Mucosa of descending colon (tissue), 3 donors: ENCODE measurements at places on chromosomes 2 and 18.

DNA sequence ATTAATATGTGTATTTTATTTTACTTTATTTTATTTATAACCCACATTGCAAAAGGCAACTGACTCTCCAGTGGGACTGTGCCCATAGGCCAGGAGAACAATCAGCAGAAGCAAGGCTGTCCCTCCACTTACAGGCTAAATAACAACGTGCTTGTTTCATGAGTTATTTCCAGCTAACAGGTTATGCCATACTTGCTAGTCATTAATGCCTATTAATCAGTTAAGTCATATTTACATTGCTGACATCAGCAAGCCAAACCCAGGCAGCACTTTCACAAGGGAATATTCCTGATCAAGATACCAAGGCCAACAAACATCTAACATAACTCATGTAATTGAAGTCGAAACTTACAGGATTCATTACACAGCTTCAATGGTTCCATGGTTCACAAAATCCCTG, 92.1 kb downstream of the EN1 start:
- DNase-seq = no peak

DNA sequence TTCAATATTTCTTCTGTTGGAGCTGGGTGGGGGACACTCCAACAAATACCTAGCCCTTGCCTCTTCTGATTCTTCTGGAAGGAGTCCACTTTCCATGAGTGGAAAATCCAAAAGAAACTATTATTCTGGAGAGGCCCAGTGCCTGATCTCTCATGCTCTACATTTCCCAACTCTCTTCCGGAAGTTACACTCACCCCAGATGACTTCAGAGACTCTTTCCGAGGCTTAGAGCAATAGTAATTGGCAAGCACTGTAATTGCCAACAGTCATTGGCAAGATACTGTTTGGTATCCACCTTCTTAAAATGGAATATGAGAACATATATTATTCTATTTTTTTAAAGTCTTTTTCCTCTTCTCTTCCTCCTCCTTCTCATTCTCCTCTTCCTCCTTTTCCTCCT, 60.5 kb upstream of the CYRIA start:
- DNase-seq = no peak

- no peak for DNase-seq
Measured at GRCh38 chr2:219679041-219679440, 51.6 kb downstream of the SLC4A3 start.

- DNase-seq = no peak
Measured at GRCh38 chr2:17544256-17544655, 3.8 kb downstream of the VSNL1 start.

GRCh38 chr2:105143467-105144151, 97.9 kb upstream of the GPR45 start:
- DNase-seq = peak; percentile 52

DNA sequence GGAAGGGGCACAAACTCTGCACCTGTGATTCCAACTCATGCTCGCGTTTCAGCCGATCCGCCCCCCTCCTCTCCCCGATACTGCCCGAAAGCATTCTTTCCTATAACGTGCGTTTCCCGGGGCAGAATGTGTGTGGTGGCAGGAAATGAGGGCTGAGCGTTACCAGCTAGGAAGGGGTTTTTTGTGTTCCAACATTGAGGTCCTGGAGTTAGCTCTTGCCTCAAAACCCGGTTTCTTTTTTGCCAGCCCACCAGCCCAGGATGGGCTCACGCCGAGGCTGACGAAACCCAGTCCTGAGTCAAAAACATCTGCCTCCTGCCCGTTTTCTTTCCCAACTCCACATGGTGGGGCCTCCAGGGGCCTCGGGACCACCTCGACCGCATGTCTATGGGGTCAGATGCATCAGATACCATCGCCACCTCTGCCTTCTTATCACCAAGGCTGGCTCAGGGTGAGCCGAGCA, 113.7 kb upstream of the COPS8 start:
- DNase-seq = no peak

GRCh38 chr18:22253676-22254075, 84.3 kb downstream of the GATA6 start:
- peak; percentile 49 for DNase-seq

- no peak for DNase-seq
Measured at GRCh38 chr2:84851876-84852275, 29.0 kb downstream of the TRABD2A start.

GRCh38 chr2:197838579-197838978, 34.2 kb downstream of the PLCL1 start:
- no peak for DNase-seq

DNA sequence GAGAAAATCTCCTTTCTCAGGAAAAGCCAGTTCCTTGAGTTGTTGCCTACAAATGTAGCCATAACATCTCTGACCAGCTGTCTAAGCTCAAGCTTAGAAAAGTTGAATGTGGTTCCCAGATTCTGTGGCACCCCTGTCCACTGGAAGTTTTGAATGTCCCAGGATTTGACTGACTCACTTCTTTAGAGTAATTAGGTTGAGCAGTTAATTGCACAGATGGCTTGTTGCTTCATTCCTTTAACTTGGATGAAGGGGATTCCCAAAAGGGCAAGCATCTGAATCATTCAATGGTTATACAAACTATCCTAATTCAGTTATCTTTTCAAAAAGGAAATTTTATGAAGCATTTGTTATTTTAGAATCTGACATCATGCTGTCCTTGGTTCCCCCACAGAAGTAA, 374.7 kb downstream of the LNPK start:
- DNase-seq = no peak

GRCh38 chr2:8935982-8936381, 67.5 kb downstream of the MBOAT2 start:
- DNase-seq = no peak

DNA sequence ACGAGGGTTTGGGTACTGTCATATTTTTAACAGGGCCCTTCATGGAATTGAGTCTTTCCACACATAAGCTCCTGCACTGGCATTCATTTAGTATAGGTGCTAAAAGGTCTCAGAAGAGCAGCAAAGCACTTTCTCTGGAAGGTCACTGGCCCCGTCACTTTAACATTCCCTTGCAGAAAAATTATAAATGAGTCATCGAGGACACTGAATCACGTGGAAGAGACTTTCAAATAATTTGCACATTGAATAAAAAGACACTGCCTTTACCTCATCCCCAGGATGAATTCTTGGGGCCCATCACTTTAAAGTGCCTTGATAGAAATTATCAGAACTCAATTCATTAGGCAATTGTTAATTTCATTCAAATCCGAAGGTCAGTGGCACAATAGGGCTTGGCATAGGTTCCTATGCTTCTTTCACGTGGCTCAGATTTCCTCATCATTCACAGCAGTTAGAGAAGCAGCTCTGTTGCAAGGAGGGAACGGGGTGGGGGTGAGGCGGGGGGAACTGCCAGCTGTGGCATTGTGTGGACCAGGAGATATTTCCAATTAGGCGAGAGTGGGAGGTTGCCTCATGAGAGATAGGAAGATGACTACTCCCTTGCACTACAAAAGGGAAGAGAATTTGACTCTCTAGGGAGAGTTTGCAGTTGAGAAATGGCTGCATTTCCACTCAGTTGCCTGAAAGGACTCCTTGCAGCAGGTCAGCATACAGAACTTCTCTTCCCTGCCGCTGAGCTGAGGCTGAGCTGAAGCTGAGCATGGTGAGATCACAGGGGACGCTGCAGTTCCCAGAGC, 86.3 kb upstream of the NPAS2 start:
- no peak for DNase-seq

DNA sequence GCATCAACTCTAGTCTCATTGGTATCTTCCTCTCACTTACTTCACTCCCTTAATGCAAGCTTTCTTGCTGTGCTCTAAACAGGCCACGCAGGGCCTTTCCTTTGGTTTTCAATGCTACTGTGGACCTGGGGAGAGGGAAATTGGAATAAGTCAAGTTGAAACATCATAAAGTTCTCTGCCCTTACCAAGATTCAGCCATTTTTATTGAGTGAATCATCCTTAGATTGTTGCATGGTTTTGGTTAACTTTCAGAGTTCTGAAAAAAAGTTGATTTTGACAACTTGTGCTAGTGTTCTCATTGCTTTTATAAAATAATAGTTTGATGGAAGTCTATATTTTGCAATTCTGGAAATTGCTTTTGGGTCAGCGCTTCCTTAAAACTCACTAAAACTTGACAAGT, 852.8 kb upstream of the ACVR2A start:
- DNase-seq = no peak

DNA sequence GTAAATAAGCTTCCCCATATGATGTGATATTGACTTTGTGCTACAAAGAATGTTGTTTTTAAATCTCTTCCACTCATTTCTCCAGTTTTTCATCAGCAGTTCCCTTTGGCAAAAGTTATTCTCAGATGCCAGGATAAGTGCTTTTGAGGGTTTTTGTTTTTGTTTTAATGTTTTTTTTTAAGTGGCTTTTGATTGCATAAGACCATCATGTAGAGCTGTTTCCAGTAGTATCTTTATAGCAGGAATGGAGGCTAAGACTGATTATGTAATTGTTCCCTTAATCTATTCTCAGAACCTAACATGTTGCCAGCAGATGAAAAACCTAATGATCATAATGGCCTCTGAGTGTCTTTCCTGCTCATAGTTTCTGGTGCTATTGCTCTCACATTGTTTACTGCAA, 77.9 kb downstream of the CABLES1 start:
- no peak for DNase-seq

GRCh38 chr18:2905854-2906703, 59.3 kb downstream of the EMILIN2 start:
- peak; percentile 85 for DNase-seq

- no peak for DNase-seq
Measured at GRCh38 chr2:30680121-30680520, 127.1 kb downstream of the CAPN13 start.

DNA sequence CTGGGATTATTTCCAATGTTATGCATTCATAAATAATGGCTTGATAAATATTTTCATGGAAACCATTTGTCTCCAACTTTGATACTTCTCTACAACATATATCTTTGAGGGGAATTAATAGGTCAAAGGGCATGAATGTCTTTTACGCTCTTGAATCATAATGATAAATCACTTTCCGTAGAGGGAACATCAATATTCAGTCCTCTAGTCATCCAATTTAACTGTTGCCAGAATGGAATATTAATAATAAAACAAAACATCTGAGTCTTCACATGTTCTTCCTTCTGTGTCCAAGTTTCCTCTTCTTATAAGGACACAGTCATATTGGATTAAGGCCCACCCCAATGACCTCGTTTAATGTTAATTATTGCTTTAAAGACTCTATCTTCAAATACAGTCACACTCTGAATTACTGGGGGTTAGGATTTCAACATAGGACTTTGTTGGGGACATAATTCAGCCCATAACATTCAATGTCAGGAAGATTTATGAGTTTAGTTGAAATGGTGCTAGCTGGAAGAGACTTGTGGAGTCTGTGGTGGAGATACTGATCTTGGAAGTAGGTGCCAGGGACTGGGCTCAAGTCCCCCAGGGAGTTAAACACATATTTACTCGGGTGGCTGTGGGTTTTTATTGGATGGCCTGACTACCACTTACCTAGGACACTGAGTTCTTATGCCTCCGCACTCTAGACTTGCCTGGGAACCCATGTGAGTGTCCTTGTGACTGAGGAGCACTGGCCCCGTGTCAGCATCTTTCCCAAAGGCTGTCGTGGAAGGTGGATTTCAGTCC, 85.0 kb upstream of the SEC11C start:
- no peak for DNase-seq

- peak; percentile 88 for DNase-seq
Measured at GRCh38 chr2:189580658-189581353, at the start of gene SLC40A1. Gene SLC40A1, minus strand, starts transcription at chr2:189580786. Its CDS starts 326 bp downstream, at chr2:189580460.

- peak; percentile 82 for DNase-seq
Measured at GRCh38 chr2:219218217-219218731, 484 bp downstream of the ABCB6 start.

DNA sequence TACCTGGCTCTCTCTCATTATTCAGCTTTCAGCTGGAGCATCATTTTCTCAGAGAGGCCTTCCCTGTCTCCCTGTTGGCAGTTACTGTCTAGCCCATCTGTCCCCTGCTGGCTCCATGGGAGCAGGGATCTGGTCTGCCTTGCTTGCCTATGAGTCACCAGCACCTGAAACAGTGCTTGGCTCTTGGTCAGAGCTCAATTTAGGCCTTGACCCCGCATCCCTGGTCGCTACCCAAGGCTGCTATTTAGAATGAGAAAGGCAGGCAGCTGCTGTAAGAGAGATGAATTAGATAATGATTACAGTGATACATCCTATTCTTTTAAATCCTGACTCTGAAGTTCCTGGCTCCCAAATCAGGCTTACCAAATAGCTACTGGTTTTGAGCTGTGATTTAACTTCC, 32.9 kb downstream of the KCNE4 start:
- no peak for DNase-seq

DNA sequence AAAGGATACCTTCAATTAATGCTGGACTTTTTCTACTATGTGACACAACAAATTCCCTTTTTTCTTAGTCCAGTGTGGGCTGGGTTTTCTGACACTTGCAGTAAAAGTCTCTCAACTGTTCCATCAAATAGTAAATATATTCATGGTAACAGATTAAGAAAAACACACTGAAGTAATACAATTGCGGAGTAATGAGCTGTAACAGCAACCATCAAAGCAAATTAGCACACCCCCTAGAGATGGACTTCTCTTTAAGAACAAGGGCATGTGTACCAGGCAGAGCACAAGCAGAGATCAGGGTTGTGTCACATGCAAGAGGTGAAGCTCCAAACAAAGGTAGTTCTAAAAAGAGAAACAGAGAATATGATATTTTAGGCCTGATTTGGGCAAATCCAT, 72.7 kb upstream of the CHRNA1 start:
- no peak for DNase-seq

DNA sequence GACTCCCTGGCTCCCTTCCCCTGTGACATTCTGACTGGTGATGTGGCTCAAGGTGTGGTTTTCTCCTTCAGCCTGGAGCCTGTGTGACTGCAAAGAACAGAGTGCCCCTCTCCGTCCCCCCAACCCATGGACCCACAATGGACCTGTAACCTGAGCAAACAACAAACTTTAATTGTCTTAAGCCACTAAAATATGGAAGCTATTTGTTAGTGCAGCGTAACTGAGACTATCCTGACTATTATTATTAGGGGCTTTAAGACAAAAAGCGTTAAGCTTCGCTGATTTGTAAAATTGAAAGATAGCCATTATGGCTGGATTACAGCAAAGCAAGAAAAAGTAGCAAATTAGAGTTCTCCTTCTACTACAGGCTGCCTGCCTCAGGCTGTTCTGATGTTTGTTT, 426.9 kb downstream of the STK39 start:
- no peak for DNase-seq

- no peak for DNase-seq
Measured at GRCh38 chr2:59005836-59006615, 764.9 kb upstream of the FANCL start.

DNA sequence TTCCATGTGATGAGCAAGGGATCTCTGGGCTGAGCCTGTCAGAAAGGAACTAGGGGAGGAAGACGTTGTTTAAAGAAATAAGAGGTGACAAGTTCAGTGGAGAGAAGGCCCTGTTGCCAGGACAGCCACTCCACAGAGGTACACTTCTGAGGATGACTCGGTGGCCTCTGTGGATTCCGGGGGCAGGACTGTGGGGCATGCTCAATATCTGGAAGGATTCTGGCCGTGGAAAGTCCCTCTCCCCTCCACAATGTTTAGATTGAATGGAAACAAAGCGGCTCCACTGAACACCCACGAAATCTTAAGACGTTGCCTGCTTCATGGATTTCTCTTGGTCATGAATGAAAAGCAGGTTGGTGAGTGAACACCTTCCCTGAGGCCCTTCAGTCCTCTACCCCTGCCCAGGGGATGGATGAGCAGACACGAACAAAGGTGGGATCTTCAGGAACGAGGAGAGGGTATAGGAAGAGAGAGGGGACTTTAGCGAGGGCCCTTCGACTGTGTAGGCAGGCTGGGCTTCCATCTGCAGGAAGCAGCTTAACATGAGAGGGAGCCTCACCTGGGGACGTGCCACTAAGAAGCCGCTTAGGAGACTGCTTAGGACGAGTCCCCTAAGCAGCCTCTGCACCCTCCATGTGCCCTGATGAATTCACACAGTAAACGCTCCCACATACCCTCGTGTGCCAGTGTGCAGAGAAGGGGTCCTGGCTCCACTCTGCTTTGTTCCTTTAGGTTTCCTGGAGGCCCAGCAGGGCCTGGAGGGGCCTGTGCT, 1.9 kb downstream of the NTSR2 start:
- no peak for DNase-seq
